Effector memory CD4-positive, alpha-beta T cell (primary cell): ENCODE measurements at places on chromosomes 4 and X.

GRCh38 chrX:87941841-87942240 is 424.2 kb downstream of the KLHL4 start:
- no peaks in the 10 kb centered on the region for H3K4me1 ChIP-seq
- H3K36me3 ChIP-seq: no peaks in the 10 kb centered on the region
- DNase-seq: no peak
- H3K27me3 ChIP-seq: no peaks in the 10 kb centered on the region

DNA sequence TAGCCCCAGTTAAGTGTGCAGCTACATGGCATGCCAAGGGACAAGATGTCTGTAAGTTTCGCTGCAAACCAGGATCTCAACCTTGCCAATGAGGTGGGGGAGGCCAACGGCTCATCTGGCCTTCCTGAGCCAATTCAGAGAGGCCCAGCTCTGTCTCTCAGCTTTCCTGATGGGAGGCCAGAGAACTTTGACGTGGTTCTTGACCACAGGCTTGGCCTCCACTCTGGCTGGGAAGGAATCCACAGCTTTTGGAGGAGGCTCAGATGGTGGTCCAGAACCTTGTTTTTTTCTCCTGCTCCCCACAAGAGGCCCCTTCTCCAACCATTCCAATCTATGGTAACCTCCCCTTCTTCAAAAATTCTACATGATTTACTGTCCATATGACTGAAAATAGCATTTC is 9.8 kb downstream of the CAPN6 start:
- no peaks in the 10 kb centered on the region for H3K4me1 ChIP-seq
- no peak overlapping the region for H3K27ac ChIP-seq
- DNase-seq: no peak
- H3K36me3 ChIP-seq: no peaks in the 10 kb centered on the region
- H3K4me3 ChIP-seq: no peak overlapping the region

- H3K36me3 ChIP-seq: no peaks in the 10 kb centered on the region
- no peak for DNase-seq
- H3K27ac ChIP-seq: no peak overlapping the region
- no peak overlapping the region for H3K4me3 ChIP-seq
- H3K27me3 ChIP-seq: no peaks in the 10 kb centered on the region
Observed at GRCh38 chr4:145452447-145453162, 29.0 kb upstream of the SMAD1 start.

GRCh38 chr4:88758264-88758663 is 60.6 kb upstream of the NAP1L5 start:
- no peaks in the 10 kb centered on the region for H3K27me3 ChIP-seq
- no peaks in the 10 kb centered on the region for H3K4me1 ChIP-seq
- no peak overlapping the region for H3K4me3 ChIP-seq
- no peak overlapping the region for H3K27ac ChIP-seq
- no peak for DNase-seq
- H3K36me3 ChIP-seq: no peaks in the 10 kb centered on the region

DNA sequence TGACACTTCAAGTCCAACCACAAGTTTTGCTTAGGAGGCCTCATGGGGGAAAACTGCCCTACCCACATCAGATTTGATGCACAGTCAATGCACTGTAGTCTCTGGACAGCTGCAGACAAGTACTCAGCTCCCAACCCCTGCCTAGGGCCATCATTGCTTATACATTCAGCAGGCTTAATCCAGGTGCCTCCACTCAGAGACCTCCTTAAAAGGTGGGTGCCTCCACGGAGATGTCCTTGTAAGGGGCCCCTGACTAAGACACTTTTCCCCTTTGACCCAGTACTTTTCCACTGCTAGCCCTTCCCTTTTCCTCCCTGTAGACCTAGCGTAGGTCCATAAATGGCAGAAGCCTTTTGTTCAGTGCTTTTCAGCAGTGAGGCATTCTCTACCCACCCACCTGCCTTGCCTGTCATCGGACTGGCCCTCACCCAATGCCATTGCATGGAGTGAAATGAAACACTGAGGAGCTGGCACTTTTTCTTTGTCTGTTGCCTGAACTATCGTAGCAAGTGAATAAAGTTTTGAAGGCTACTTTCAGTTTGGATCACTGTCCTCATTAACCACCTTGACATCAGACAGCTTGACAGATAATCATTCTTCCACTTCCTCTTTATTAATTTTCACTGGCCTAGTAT is 23.8 kb upstream of the PLK4 start:
- no peak overlapping the region for H3K4me3 ChIP-seq
- H3K27ac ChIP-seq: no peak overlapping the region
- no peaks in the 10 kb centered on the region for H3K27me3 ChIP-seq
